ENCODE measurements at places on chromosomes 2 and 18.

- DNase-seq = no peak
These were observed 65.3 kb downstream of the SLC40A1 start for GRCh38 chr2:189515264-189515663.

DNA sequence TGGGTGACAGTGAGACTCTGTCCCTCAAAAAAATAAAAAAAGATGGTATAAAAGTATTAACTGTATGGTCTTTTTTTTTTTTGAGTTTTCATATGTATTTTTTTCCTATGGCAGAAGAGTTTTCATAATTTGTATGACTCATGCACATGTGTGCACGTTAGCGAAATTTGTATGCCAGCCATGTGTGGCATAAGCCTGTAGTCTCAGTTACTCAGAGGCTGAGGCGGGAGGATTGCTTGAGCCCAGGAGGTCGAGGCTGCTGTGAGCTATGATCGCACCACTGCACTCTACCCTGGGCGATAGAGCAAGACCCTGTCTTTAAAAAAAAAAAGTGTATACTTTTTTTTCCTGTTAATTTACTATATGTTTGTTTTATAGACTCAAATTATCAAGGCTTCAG, 160.8 kb downstream of the TGIF1 start:
- DNase-seq = no peak

- no peak for DNase-seq
These were observed 190.7 kb downstream of the CDCA7 start for GRCh38 chr2:173545364-173545763.

DNA sequence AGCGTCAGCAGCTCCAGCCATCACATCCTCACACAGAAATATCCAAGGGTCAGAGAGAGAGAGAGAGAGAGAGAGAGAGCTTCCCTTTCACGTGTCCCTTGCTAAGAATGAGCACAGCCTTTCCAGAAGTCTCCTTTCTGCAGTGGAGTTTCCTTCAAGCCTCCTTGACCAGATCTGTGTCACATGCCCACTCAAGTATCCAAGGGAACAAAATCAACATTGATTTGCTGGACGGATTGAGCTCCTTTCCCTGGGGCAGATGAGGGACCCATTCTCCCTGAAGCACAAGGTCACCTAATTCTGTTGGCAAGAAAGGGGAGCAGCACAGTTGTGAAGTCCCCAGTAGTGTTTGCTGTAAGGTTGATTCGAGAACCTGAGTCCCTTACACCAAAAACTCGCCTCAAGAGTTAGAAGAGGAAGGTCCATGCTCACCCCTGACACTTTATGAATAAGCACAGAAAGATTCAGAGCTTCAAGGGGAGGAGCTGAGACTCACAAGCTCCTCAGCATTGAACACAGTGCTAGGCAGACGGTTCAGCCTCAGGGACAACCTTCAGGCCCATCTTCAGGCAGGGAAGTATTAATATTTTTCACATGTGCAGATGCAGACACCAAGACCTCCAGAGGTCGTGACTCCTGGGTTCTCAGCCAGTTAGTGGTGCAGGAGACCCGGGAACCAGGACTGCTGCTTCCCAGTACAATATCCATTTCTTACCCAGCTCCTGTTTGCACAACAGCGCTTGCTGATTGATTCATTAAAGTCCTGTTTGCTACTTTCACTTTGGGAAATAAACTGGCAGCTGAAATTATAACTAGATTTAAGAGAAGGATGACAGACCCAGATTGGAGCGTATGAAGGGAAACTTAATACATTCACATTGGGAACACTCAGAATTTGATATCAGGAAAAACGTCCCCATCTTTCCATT, 38.2 kb upstream of the MARCO start:
- DNase-seq = no peak

GRCh38 chr2:66789741-66790140, 354.8 kb downstream of the MEIS1 start:
- no peak for DNase-seq

GRCh38 chr2:106078096-106078495, 116.0 kb downstream of the UXS1 start:
- DNase-seq = no peak

GRCh38 chr18:46464926-46465655, 191.9 kb downstream of the LOXHD1 start:
- no peak for DNase-seq

GRCh38 chr2:42770288-42771131, 6.6 kb upstream of the OXER1 start:
- DNase-seq = no peak

- DNase-seq = no peak
These were observed 198.0 kb downstream of the CDH20 start for GRCh38 chr18:61531182-61531581.

- no peak for DNase-seq
These were observed 38.3 kb downstream of the MRPL33 start for GRCh38 chr2:27809761-27810241.

DNA sequence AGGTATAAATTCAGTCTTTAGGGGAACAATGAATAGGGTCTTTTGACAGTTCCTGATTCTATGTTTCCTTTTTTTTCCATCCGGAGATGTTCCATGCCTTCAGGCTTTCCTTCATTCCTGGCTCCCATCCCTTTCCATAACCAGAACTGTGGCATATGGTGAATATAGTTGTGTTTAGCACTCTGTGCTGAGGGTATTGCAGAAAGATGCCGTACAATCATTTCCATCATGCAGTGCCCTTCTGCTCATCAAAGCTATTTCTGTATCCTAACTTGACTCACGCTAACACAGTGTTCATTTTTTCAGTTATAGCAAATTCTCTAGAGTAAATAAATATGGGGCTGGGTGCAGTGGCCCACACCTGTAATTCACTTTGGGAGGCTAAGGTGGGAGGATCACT, 131.9 kb upstream of the EML6 start:
- no peak for DNase-seq

- no peak for DNase-seq
These were observed 35.2 kb downstream of the PRELID3A start for GRCh38 chr18:12442946-12443345.

DNA sequence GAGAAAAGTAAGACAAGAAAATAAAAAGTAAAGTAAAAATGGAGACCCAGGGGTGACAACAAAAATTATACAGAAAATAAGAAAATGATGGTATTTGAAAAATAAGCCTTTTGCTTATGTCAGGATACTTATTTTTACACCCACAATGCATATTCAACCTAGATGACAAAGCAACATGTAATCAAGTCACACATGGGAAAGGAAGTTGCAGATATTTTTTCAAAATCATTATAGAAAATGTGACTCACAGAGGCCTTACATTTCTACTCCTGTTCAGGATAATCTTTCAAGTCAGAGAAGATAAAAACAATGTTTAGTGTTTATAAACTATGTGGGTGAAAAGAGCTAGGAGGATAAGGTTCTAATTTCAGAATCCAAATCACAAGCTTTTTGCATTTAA, 275.3 kb upstream of the UBE2E3 start:
- DNase-seq = no peak

GRCh38 chr2:54058449-54058848, 57.0 kb upstream of the ACYP2 start:
- DNase-seq = no peak

- no peak for DNase-seq
These were observed 100.0 kb upstream of the HDAC4 start for GRCh38 chr2:239500574-239501550.

GRCh38 chr18:23398401-23398800, 54.7 kb upstream of the RIOK3 start:
- DNase-seq = no peak

- no peak for DNase-seq
These were observed 4.1 kb downstream of the DSG3 start for GRCh38 chr18:31451625-31452024.

DNA sequence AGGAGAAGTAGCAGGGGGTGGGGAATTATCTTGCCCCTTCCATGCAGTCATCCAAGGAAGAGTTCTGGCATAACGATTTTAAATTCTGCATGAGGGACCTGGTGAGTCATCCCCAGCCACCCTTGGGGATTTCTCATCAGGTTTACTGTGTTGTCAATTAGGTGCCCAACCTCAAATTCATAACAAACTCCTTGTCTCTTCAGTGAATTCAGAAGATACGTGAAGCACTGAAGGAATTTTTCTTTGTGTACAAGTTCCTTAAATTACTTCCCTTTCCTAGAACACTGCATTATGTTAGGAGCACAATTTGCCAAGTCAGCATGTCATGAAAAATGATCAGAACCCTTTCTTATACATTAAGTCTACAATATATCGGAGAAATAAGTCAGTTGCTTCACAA, 70.8 kb upstream of the NOSTRIN start:
- DNase-seq = no peak

DNA sequence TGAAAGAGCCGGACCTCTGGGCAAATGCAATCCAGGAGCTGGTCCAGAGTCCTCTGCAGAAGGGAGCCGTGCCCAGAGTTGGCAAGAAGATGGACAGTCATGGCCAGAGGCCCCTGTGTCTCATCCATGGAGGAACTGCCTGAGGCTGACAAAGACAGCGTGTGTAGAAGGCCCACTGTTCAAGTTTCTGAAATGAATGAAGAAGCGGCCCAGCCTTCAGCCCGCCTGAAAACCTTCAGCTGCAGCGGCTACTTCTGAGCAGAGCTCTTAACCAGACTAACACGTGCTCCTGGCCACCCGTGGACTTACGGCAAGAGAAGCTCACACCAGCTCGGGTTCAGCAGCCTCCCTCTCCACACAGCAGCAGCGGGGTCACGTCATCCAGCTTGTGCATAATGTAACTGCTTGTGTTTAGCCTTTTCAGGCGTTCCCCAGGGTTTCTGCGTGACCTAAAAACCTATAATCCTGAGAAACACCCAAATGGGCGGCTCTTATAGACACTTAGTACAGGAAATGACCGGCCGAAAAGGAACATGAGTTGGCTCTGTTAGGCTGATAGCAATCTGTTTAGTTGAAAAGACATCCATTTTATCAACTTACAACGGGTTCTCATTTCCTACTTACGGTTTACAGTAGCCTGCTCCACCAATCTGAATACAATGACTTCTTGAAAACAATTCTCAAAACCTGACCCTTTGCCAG, at the start of gene FAM124B:
TSS of gene FAM124B (minus strand) at position 467 of the 702 bp plus-strand sequence. CDS start at position 128, 339 bp downstream.
- DNase-seq = peak; percentile 16

GRCh38 chr2:128423788-128424165, 105.1 kb upstream of the HS6ST1 start:
- DNase-seq = no peak

DNA sequence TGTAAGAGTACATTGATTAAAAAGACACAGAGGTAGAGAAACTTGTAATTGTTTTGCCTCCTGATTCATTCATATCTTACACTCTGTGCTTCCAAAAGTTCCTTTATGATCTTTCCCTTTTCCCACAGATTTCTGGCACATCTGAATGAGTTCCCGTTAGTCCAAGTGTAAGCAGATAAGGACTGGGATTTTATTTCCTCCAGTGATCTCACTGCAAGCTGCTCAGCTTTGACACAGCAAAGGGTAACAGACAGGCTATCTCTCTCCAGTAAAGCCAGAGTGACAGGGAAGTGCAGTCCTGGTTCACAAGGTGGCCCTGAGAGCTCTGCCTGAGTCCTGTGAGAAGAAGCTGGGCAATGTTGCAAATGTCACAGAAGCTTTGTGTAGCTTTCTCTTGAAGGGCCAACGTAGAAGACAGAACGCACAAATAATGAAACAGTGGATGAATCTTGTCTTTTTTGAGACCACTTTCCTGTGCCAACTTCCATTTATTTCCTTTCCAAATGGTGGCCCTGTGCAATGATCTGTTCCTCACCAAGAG, 32.5 kb upstream of the KCNE4 start:
- no peak for DNase-seq

DNA sequence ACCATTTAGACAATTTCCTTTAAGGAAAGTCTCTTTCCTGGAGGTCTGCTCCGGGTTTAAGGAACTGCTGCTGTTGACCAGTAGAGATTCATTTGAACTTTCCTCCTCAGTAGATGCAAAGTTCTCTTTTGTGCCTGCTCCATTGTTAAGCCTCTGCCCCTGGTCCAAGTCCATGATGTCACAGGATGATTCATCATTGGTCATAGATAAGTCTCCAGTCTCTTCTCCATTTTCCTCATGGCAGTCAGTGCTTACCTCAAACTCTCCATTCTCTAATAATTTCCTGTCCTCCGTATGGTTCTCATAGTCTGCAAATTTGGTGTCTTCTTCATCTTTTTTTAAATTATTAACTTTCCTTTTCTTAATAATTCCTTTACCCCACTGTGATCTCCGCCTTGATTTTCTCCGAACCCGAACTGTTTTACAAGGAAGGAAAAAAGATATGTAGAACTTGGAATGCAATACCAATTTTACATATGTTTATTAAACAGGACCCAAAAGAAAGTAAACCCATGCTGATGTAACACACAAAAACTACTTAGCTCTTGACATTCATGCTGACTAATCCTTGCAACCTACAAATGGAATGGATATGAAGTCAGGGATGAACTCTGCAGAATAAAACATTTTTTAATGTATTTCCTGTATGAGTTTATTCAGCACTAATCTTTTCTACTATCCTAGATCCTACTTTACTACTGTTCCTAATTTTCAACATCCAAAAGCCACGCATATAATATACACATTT, 169.1 kb downstream of the ATAD2B start:
- no peak for DNase-seq

DNA sequence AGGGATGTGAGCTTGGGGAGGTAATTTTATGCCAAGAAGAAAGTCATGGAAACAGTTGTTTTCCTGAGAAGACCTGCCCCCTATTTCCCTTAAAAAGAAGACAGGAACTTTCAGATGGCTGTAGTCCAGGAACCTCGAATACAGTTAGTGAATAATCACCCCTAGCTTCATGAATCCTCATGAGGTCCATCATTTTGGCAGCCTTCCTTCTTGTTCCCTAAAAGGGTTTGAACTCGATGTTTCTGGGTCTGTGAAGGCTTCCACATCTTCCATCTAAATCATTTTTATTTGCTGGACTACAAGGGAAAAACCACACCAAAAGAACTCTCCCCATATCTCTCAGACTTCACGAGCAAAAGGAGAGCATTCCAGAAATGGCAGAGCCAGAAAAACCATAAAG, 290.8 kb downstream of the SLC4A3 start:
- no peak for DNase-seq

DNA sequence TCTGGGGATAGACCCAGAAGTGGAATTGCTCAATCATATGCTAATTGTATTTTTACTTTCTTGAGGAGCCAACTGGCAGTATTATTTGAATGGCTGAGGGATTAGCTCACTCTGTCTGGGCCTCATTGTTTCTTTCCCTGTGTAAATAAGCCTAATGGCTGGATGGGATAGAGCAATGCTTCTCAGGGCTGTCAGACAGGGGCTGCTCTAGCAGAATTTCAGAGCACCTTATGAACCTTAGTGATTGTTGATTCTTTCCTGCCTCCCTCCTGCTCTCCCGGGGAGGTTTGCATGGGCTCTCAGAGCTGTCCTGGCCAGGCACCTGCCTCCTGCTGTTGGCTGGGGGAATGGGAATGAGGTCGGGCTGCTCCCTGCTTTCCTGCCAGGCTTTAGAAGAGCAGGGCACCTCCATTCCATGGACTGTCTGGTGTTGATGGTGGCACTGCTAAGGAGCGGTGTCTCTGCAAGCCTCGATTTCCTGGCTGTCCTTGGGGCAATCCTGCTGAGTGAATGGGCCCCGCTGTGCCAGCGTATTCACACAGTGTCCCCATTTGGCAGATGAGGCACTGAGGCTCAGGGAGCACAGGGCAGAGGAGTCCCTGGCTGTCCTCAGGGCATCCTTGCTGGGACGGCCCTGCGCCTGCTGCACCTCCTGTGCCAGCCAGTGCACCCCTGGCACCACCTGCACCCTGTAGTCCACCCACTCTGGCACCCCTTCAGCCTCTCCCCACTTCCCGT, 468.2 kb upstream of the HS6ST1 start:
- no peak for DNase-seq

- no peak for DNase-seq
These were observed 80.5 kb upstream of the SIX2 start for GRCh38 chr2:45089554-45090261.

- no peak for DNase-seq
These were observed 586.3 kb upstream of the SALL3 start for GRCh38 chr18:78393086-78393862.

All from activated CD4-positive, alpha-beta T cell treated with anti-CD3 and anti-CD28 coated beads, Interleukin-2, amount 50 U/mL, for 1 hour (primary cell).